Osteoblast (primary cell): ENCODE measurements at places on chromosomes 4 and X. TPM values are rescaled to one million over a fixed set of nuclear protein-coding genes. Genes with fewer than 3 reads are reported as not detected.

GRCh38 chr4:181998398-181999295 is 244.6 kb upstream of the TENM3 start:
- no peak overlapping the region for H3K27ac ChIP-seq
- no peak overlapping the region for H3K4me3 ChIP-seq
- no peaks in the 10 kb centered on the region for H3K36me3 ChIP-seq
- no peaks in the 10 kb centered on the region for H3K27me3 ChIP-seq

GRCh38 chr4:35943606-35944005 is 300.7 kb downstream of the ARAP2 start:
- H3K27me3 ChIP-seq = no peaks in the 10 kb centered on the region
- no peaks in the 10 kb centered on the region for H3K4me1 ChIP-seq
- H3K36me3 ChIP-seq = no peaks in the 10 kb centered on the region
- no peak overlapping the region for H3K27ac ChIP-seq
- peak; percentile 27 for DNase-seq
- H3K4me3 ChIP-seq = no peak overlapping the region

- no peaks in the 10 kb centered on the region for H3K4me1 ChIP-seq
- no peaks in the 10 kb centered on the region for H3K36me3 ChIP-seq
These were observed 51.2 kb upstream of the RBMXL3 start for GRCh38 chrX:115138040-115138439.

The GCNA gene
- total RNA-seq = 4.3 and 4.4 TPM in 2 replicates

The KLB gene
- total RNA-seq = not detected in 2 replicates

DNA sequence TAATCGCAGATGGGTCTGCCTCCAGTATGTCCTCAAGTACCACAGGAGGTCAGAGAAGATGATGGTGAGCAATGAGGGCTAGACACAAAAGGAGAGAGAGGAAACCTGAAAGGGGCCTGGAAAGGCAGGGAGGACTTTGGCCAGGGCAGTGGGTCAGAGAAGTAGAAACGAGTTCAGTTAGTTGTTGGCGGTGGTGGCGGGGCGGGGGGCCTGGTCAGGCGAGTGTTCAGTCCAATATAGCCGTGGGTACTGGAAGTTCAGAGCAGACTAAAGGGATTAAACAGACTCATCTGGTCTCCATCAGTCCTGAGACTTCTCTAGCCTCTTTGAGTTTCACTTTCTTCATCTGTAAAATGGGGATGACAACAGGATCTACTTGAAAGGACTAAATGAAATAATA is 90.8 kb downstream of the TSPAN5 start:
- H3K36me3 ChIP-seq = no peaks in the 10 kb centered on the region
- DNase-seq = no peak
- H3K4me1 ChIP-seq = peaks cover 17% of the 10 kb centered on the region
- H3K27ac ChIP-seq = no peak overlapping the region

GRCh38 chr4:165872461-165873297 is at the start of gene TLL1:
Gene TLL1 (plus strand): TSS chr4:165873237. CDS start chr4:165873905, 668 bp downstream.
- peak within 1 kb of the TSS; percentile 62 for H3K4me3 ChIP-seq
- peak; percentile 62 for DNase-seq
- peaks cover 43% of the 10 kb centered on the region for H3K27me3 ChIP-seq
- H3K4me1 ChIP-seq = peaks cover 18% of the 10 kb centered on the region

- DNase-seq = no peak
- H3K27ac ChIP-seq = no peak overlapping the region
- H3K36me3 ChIP-seq = no peaks in the 10 kb centered on the region
These were observed 45.1 kb upstream of the HPF1 start for GRCh38 chr4:169802873-169803272.

DNA sequence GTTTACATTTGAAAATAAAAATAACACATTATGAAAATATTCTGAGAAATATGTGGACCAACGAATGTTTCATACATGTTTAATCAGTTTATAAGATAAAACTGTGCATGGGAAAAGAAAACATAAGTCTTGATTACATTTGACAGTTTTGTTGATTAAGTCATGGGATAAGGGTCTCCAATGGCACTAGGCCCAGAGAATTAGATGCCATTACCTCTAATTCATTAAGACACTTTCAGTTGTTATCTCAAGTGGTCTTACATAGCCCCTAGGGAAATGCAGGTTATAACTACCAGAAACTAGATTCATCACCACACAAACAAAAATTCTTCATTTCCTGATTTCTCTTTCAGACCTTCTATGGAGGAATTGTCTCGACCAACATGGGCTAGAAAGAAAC is 300.8 kb downstream of the PCDH7 start:
- H3K27me3 ChIP-seq = no peaks in the 10 kb centered on the region
- H3K4me3 ChIP-seq = no peak overlapping the region

The SPACA5 gene
- not detected in 2 replicates for total RNA-seq

The SMARCAD1 gene
- total RNA-seq = 38.7 and 41.3 TPM in 2 replicates

The GNRHR gene
- not detected in 2 replicates for total RNA-seq

- no peaks in the 10 kb centered on the region for H3K4me1 ChIP-seq
- no peak overlapping the region for H3K27ac ChIP-seq
- DNase-seq = no peak
- no peak overlapping the region for H3K4me3 ChIP-seq
- no peaks in the 10 kb centered on the region for H3K36me3 ChIP-seq
These were observed 179.6 kb downstream of the CCNG2 start for GRCh38 chr4:77336411-77337142.

DNA sequence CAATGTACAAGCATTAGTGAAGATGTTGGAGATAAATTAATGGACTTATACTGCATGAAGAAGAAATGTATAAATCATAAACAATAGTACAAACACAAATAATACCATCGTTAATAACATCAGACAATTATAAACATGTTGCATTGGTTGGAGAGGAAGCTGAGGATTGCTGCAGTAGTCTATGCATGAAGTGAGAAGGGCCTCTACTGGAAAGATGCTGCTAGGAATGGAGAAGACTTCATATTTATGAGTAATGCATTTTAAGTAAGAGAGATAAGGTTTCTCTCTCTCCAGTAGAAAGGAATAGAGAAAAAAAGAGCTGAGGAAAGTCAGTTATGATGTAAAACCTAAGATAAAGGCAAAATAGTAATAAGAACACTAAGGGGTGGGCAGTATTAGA is 247.8 kb downstream of the GRID2 start:
- DNase-seq = no peak
- H3K36me3 ChIP-seq = no peaks in the 10 kb centered on the region
- H3K27ac ChIP-seq = no peak overlapping the region
- no peaks in the 10 kb centered on the region for H3K4me1 ChIP-seq

- no peak overlapping the region for H3K4me3 ChIP-seq
- no peak for DNase-seq
- no peaks in the 10 kb centered on the region for H3K36me3 ChIP-seq
These were observed 124.5 kb downstream of the ATXN3L start for GRCh38 chrX:13195340-13195739.

The PGAM4 gene
- total RNA-seq = not detected in 2 replicates

GRCh38 chr4:81471298-81471587 is 464 bp downstream of the RASGEF1B start:
- H3K36me3 ChIP-seq = no peaks in the 10 kb centered on the region
- DNase-seq = peak; percentile 88
- no peak overlapping the region for H3K27ac ChIP-seq
- peaks cover 29% of the 10 kb centered on the region for H3K27me3 ChIP-seq

DNA sequence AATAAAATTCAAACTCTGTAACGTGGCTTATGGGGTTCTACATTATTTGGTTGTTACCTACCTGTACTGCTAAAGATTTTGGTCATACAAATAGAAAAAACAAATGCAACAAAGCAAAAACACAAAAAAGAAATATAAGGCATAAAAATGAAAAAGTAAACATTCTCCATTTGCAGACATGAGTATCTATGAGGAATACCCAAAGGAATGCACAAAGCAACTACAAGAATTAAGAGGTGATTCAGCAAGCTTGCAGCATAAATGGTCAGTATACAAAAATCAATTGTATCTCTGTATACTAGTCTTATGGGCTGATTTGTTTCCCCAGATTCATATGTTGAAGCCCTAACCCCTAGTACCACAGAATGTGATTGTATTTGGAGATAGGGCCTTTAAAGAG is 3.6 kb upstream of the PDE5A start:
- H3K4me3 ChIP-seq = no peak overlapping the region
- peaks cover 16% of the 10 kb centered on the region for H3K4me1 ChIP-seq
- peak; percentile 72 for DNase-seq
- H3K27me3 ChIP-seq = no peaks in the 10 kb centered on the region
- peak overlapping the region; percentile 40 for H3K27ac ChIP-seq

The WNK3 gene
- 0.88 and 1.1 TPM in 2 replicates for total RNA-seq

The CPLX1 gene
- not detected in 2 replicates for total RNA-seq

The DBET gene
- not detected in 2 replicates for total RNA-seq

GRCh38 chr4:108540536-108540935 is 79.8 kb upstream of the RPL34 start:
- no peak for DNase-seq
- no peak overlapping the region for H3K27ac ChIP-seq
- no peak overlapping the region for H3K4me3 ChIP-seq
- peaks cover 5% of the 10 kb centered on the region for H3K27me3 ChIP-seq
- H3K36me3 ChIP-seq = no peaks in the 10 kb centered on the region
